ENCODE measurements at places on chromosomes 11 and 22. TPM values are rescaled to one million over a fixed set of nuclear protein-coding genes. Genes with fewer than 3 reads are reported as not detected.

The MMP10 gene
- total RNA-seq: not detected

DNA sequence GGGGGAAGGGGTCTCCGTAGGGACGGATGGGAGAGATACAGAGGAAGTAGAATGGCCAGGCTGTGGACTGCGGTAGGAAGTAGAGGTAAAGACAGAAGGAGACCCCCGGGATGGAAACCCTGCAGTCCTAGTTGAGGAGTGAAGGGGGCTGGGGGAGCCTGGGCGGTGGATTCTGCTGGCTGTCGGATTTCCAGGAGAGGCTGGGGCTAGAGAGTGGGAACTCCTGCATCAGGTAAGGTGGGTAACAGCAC lies 727 bp upstream of the SCARF2 start:
- no peak overlapping the region for H3K27ac ChIP-seq
- H3K36me3 ChIP-seq: no peaks in the 10 kb centered on the region
- H3K4me3 ChIP-seq: no peak overlapping the region
- no peak for DNase-seq
- peaks cover 9% of the 10 kb centered on the region for H3K4me1 ChIP-seq

GRCh38 chr11:134679592-134679991 lies 267.6 kb upstream of the B3GAT1 start:
- H3K4me3 ChIP-seq: no peak overlapping the region
- no peak overlapping the region for H3K27ac ChIP-seq
- no peaks in the 10 kb centered on the region for H3K36me3 ChIP-seq

- DNase-seq: no peak
- no peaks in the 10 kb centered on the region for H3K27me3 ChIP-seq
- no peak overlapping the region for H3K4me3 ChIP-seq
- H3K27ac ChIP-seq: no peak overlapping the region
- no peaks in the 10 kb centered on the region for H3K36me3 ChIP-seq
Observed at GRCh38 chr11:115599125-115599524, 94.9 kb upstream of the CADM1 start.

GRCh38 chr11:125348141-125348651 lies 147.9 kb downstream of the FEZ1 start:
- no peaks in the 10 kb centered on the region for H3K4me1 ChIP-seq
- no peak overlapping the region for H3K4me3 ChIP-seq
- no peaks in the 10 kb centered on the region for H3K36me3 ChIP-seq
